Adrenal gland (tissue), 19 donors: ENCODE measurements at places on chromosomes 12 and 14.

DNA sequence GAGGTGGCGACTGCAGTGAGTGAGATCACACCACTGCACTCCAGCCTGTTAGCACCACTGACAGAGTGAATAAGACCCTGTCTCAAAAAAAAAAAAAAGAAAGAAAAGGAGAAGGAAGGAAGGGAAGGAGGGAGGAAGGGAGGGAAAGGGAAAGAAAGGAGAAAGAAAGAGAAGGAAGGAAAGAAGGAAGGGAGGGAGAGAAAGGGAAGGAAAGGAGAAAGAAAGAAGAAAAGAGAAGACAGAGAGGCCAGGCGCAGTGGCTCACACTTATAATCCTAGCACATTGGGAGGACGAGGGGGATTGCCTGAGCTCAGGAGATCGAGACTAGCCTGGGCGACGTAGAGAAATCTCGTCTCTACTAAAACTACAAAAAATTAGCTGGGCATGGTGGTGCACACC, 13.2 kb downstream of the DCAF5 start:
- no peak for DNase-seq

GRCh38 chr14:54106661-54107377, 150.2 kb upstream of the BMP4 start:
- no peak for DNase-seq

- DNase-seq = no peak
These were observed 121.0 kb upstream of the KRR1 start for GRCh38 chr12:75632442-75632841.

DNA sequence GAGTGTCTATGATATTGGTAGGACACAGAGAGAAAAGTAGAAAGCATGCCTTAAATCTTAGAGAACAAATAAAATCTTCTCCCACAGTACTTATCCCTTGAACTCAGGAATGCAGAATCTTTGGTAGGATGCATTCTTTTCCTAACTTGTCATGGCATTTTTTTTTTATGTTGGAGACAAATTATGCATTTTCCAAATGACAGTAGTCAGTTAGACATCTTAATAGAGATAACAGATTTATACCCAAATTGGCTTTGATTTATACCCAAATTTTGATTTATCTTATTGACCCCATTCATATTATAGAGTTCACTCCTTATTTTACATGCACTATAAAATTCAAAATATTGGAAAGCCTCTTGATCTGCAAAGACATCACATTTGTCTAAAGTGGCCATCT, 132.9 kb downstream of the CNTN1 start:
- no peak for DNase-seq

GRCh38 chr12:3014641-3015040, 55.4 kb downstream of the TEAD4 start:
- DNase-seq = no peak

GRCh38 chr14:53591816-53592215, 364.8 kb downstream of the BMP4 start:
- no peak for DNase-seq

GRCh38 chr12:108779998-108780688, 48.8 kb upstream of the CORO1C start:
- no peak for DNase-seq

DNA sequence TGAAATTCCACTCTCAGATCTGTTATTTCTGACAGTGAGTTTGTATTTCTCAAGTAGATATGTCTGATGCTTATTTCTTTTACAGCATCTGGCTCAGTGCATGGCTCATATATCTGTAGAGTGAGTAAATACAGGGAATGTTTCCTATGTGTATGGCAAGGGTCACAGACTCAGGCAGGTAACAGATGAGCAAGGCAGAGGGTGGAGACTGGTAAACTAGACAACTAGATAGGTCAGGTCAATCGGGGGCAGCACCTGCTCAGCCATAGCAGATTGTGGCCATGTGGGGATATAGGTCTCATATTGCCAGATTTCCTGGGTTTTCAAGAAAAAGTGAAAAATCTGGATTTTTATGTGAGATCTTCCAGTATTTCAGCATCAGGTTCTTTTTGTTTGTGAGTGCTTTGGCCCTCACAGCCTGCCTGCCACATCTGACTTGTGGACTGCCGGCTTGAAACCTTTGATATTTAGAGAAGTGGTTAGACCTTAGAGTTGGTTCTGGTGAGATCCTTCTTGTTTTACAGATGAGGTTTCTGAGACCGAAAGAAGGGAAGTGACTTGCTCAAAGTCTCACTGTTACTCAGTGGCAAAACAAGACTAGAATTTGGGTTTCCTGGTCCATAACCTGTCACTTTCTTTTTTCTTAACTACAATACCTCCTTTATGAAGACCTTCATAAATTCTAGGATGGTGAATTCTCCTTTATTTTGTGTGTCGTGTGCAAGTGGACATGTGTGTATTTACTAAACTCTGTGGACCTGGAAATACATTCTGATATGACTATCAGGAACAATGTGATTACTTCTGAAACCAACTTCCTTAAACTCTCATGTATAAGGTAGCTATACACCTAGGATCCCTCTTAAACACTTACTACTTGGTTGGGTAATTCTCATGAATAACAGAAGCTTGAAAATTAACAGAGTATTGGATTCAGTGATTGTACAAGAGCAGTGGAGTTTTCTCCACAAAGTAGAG, 34.4 kb downstream of the PROX2 start:
- DNase-seq = no peak

DNA sequence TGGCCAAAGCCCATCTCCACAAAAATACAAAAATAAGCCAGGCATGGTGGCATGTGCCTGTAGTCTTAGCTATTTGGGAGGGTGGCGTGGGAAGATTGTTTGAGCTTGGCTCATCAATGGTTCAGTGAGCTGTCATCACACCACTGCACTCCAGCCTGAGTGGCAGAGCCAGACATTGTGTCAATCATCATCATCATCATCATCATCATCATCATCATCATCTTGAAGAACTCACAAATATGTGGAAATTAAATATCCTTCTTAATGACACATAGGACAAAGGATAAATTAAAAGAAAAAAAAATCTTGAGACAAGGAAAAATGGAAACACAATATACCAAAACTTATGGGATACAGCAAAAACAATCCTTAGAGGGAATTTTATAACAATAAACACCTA, 132.5 kb downstream of the LRFN5 start:
- no peak for DNase-seq

DNA sequence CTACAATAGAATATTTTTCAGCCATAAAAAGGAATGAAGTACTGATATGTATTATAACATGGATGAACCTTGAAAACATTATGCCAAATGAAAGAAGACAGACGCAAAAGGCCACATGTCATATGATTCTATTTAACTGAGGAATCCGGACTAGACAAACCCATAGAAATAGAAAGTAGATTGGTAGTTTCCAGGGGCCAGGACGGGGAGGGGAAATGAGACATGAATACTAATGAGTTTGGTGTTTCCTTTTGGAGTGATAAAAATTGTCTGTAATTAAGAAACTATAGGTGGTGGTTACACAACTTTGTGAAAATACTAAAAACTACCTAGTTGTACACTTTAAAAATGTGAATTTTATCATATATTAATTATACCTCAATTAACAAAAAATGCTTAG, 247.6 kb downstream of the BCAT1 start:
- DNase-seq = no peak

DNA sequence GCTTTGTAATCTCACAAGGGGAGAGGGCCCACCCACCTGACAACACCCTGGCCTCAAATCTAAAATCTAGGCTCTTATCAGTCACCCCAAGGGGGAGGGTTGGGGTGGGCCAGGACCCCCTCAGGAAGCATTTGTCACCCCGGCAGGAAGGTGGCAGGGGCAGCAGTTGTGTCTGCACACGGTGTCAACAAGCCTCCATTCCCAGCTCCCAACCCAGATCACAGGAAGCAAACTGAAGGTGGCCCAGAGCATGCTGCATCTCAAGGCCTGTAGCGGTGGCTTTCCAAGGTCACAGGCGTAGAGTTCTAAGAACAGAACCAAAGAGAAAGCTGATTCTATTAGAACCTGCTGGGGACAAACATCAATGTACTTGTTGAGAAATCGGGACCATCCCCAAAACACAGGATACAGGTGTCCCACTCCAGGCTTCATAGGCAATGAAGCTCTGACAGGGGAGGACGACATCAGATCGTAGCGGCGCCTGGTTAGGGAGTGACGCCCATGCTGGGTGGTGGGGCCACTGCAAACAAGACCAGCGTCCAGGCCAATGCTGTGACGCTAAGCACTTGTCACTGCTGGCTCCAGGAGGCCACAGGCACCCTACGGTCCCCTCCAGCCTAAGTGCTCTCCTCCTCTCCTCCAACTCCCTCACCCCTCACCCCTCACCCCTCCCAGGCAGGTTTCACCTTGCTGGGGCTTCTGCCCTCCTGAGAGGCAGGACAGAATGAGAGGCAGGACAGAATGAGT, 52.9 kb downstream of the CCDC88C start:
- no peak for DNase-seq

GRCh38 chr14:60179431-60179869, 14.3 kb upstream of the DHRS7 start:
- no peak for DNase-seq

GRCh38 chr12:23028158-23028802, 403.3 kb downstream of the ETNK1 start:
- DNase-seq = no peak

GRCh38 chr12:87756721-87757120, 272.5 kb downstream of the C12orf50 start:
- DNase-seq = no peak

DNA sequence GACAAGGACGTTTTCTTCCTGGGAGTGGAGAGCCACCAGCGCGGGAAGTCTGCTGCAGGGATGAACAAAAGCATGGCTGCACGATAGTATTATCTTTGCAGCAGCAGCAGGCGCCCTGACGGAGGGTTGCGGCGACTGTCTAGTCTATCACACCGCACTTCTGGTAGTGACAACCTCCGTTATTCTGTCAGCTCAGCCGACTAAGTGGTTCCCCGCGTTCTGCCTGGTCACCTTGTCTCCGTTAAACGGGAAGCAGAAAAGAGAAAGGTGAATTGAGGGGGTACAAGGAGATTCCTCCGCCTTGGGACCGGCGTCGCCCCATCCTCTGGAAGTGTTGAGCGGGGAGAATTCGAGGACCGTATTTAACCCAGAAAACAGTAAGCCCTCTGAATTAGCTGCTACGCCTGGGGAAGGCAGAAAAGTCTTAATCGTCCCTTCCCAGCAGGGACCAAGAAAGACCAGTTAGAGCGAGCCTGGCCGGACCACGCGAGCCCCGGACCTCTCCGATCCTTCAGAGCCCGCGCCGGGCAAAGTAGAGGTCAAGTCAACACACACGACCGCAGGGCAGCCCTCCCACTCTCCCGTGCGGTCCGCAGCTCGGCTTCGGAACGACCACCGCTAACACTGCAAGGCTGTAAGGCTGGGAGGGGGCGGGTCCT, 536 bp upstream of the DAAM1 start:
- DNase-seq = peak; percentile 43

DNA sequence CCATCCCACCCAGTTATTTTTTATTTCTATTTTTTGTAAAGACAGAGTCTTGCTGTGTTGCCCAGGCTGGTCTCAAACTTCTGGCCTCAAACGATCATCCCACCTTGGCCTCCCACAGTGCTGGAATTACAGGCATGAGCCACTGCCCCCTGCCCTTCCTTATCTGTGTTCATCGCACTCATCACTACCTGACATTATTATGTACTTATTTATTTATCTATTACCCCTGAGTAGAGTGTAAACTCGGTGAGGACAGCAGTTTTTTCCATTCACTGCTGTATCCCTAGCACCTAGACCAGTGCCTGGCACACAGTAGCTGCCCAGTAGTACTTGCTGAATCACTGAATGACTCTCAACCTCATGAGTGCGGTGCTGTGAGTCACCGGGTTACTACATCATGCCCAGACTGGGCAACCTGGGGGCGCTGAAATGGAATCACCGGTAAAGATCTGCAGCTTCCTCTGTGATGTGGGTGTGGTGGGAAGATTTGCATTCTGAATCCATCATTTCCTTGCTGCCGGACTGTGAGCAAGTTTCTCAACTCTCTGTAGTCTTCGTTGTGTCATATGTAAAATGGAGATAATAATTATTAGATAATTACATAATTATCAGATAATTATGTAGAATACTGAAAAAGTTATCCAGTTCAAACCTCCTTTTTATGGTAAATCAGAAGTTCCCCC, 81.9 kb upstream of the USP44 start:
- peak; percentile 73 for DNase-seq

- DNase-seq = no peak
These were observed 49.6 kb downstream of the SRGAP1 start for GRCh38 chr12:63894132-63894531.

GRCh38 chr12:115553622-115554021, 723.9 kb downstream of the MED13L start:
- DNase-seq = no peak

GRCh38 chr12:71439613-71440344, at the start of gene LGR5:
Gene LGR5, plus strand, starts transcription at chr12:71439798. Its CDS starts 283 bp downstream, at chr12:71440081.
- peak; percentile 45 for DNase-seq

GRCh38 chr12:120314220-120314619, 12.1 kb downstream of the SIRT4 start:
- DNase-seq = no peak

DNA sequence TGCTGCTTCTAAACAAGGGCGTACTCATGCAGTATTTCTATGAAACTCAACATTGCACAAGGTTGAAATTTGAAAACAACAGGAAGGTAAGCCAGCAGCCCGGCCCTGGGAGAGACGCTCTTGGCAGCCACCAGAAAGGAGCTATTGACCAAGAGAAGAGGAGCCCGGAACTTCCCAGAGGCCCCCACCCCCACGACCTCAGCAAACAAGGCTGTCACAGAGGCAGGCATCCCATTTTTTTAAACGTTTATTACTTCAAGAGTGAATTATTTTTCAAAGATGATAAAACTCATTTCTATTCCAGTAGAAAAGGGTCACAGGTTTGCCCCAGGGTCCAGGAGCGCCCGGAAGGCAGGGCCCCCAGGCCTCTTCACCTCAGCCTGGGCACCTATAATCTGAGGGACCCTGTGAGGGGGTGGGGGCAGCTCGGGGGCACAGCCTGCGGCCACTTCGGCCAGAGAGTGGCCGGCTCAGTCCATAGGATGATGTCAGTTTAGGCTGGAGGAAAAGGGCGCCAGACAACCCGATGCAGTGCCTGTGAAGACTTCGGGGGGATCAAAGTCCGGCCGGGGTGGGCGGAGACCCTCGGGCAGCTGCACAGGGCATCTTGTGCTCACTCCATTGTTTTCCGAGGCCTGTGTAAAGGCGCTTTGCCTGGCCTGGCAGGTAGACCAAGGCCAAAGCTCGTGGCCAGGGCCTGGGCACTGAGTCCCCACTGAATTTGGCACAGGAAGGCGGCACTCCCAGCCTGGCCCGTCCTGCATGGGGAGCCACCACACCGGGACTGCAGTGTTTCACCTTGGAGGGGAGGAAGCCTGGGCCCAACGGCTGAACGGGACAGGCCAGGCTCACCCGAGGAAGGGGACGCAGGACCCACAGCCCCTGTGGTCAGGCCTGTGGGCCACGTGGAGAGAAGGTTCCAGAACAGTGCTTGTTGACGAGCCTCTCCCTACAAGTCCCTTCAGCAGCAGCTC, 86.0 kb downstream of the SCARB1 start:
- peak; percentile 91 for DNase-seq

DNA sequence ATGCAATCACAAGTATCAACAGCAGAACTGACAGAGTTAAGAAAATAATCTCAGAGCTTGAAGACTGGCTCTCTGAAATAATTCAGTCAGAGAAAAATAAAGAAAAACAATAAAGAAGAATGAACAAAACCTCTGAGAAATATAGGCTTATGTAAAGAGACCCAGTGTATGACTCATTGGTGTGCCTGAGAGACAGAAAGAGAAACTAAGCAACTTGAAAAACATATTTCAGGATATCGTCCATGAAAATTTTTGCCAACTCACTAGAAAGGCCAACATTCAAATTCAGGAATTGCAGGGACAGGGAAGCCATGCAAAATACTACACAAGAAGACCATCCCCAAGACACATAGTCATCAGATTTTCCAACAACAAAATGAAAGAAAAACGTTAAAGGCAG, 56.2 kb downstream of the APOBEC1 start:
- DNase-seq = no peak

- DNase-seq = no peak
These were observed 17.7 kb upstream of the C1S start for GRCh38 chr12:7042842-7043241.
